Sciatic nerve (tissue), 2 donors: ENCODE measurements at places on chromosomes 3 and 15.

- no peak for DNase-seq
Observed at GRCh38 chr3:99562990-99563607, 75.3 kb upstream of the COL8A1 start.

DNA sequence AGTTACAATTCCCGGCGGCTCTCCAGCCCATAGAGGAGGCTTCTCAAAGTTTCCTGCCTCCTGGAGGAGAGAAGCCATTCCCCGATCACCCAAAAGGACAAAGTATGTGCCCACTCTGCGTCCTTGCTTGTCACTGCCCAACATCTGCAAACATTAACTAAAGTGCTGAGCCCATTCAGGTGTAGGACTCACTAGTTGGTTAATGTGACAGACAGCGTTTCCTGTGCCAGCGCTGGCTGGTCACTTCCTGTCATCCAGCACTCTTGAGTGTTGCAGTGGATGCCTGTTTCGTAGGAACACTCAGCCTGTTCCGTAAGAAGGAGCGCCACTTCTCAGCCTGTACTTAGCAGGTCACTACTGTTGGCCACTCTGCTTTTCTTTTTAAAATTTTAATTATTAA, 100.3 kb downstream of the APBA2 start:
- DNase-seq, result no peak

DNA sequence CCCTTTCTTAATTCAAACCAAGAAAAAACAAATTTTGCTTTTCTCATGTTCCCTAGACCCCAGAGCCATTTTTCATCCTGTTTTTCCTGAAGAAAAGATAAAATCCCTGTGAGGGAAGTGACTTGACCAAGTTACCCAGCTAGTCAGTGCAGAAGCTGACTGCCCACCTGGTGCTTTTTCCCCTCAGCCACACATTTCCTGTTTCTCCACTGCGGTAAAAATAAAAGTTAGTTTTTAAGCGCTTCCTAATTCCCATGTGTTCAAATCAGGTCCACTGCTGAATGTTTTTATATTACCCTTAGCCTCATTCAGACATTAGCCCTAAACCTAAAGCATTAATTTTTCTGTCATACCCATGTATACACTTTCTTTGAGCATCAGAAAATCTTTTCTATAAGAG, 26.1 kb downstream of the PPP2R3A start:
- DNase-seq, result no peak

- no peak for DNase-seq
Observed at GRCh38 chr3:159856590-159857104, 132.0 kb upstream of the IL12A start.

GRCh38 chr3:135106445-135106844, 311.4 kb downstream of the EPHB1 start:
- no peak for DNase-seq

DNA sequence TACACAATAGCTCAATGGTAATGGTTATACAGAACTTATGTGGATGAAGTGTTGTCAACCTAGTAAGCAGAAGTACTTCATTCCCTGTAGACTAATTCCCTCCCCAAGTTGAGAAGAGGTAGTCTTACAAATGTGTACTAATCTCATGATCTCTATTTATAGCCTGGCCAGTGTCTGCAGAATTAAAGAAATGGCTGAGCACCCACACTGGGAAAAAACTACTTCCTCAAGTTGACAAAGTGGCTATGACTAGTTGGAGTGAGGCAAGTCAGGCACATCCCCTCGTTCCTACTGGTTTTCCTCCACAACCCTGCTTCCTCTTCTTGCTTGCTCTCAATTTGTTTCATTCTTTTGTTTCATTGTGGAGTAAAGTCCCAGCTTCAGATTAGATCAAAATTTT, 566.7 kb upstream of the ZNF717 start:
- no peak for DNase-seq

DNA sequence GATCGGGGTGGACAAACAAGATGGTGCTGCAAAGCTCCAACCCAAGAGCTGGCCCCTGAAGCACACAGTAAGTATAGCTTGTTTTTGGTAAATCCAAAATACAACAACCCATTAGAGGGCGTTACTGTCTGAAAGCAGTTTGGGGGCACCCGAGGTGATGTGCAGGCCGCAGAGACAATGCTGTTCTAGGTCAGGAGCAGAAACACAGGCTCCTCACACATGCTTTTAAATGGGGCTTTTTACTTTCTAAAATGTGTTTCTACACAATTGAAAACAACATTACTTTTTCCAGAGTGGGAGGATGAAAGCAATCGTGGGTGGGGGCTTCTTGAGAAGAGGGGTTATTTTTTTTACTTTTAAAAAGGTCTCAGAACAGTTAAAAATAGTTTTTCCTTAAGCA, 1029.3 kb upstream of the CFAP20DC start:
- no peak for DNase-seq

GRCh38 chr3:21390136-21390535, 360.9 kb downstream of the ZNF385D start:
- DNase-seq, result no peak

- DNase-seq, result no peak
Observed at GRCh38 chr3:34947834-34948233, 691.5 kb upstream of the ARPP21 start.

DNA sequence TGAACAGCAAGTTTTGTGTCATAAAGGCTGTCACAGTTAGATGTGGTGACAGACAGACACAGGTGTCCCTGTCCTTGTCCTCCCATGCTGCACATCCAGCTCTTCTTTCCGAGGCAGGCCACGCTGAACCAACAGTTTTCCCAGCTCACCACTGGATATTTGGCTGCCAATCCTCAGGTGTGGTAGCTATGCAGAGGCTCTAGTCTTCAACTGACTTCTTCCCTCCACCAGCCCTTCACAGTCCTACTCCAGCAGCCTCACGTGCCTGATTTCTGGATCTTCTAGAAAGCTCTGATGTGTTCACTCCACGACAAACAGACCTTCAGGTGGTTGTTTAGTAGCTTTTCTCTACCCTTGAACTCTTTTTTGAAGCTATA, 145.5 kb downstream of the UACA start:
- DNase-seq, result no peak
